ENCODE measurements at places on chromosomes 3 and 15.

- no peak for DNase-seq
Measured at GRCh38 chr3:60952055-60952454, 299.2 kb downstream of the FHIT start.

- DNase-seq, result no peak
Measured at GRCh38 chr3:138407236-138407907, 27.0 kb upstream of the ESYT3 start.

DNA sequence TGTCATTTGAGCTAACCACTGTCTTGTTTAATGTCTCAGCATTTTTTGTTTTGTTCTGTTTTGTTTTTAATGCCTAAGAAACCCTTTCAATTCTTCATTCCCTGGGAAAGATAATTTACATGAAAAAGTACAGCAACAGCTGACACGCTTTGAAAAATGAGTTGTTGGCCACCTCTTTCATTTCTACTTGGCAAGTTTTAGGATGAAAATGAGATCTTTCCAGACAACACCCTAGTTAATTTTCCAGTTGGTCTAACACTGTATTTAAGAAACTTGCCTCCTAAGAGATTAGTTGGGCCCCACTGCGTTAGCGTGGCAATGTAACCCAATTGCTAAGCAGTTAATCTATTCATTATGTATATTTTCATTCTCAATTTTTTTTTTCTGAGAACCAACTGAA, 194.0 kb upstream of the LRRN1 start:
- DNase-seq, result no peak

DNA sequence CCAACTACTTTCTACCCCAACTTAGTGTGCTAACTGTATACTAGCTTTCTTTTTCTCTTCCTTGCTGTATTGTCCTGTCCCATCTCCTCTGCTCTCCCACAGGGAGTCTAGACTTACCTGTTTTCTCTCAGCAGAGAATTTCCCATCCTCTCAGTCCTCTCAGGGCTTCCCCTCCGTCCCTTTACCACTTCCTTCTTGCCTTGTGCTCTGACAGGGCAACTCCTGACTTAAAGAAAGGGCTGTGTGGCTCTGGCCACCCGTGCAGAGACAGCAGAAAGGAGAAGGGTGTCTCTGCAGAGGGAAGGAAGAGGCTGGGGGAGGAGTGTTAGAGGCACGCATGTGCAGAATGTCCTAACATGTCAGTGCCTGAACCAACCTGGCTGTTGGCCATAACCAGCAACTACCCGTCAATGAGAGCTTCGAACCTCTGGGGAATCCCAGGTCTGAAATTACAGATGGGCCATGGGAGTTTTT, at the start of gene GCSAM:
Gene GCSAM, minus strand, starts transcription at position 274 of the 474 bp plus-strand sequence. Its CDS starts 128 bp downstream, at position 146.
- DNase-seq, result no peak

DNA sequence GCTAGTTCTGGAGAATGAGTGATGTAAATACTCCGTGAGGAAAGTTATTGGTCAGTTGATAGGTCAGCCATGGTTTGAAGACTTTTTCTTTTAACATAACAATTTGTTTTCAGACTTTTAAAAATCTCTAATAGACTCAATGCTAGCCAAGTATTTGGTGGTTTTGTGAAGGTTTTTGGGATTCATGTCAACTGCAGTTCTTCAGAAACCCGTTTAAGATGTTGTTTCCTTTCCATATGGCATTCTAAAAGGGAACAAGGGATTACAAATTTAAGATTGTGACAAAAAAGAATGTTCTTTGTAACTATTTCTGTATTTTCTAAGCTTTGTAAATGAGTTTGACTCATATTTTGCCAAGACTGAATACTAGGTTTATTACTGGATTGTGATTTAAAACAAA, 281.7 kb upstream of the COL8A1 start:
- no peak for DNase-seq

DNA sequence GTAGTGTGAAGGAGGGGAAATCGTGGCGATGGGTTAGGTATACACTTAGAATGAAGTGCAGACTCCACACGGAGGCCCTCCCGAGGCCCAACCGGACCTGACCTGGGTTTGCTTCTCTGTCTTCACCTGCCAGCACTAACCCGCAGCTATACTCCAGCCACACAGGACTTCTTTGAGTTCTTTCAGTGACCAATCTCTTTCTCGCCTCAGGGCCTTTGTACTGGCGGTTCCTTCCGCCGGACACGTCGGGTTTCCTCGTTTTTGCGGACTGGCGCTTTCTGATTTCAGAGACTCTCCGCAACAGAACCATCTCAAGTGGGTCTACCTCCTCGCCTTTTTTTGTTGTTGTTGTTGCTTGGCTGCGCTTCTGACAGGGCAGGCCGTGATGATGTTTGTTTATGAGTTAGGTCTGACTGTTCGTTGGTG, at the start of gene NEIL1:
Gene NEIL1, plus strand, starts transcription at position 244 of the 426 bp plus-strand sequence. CDS start 1,867 bp downstream, outside the sequence.
- DNase-seq, result no peak

DNA sequence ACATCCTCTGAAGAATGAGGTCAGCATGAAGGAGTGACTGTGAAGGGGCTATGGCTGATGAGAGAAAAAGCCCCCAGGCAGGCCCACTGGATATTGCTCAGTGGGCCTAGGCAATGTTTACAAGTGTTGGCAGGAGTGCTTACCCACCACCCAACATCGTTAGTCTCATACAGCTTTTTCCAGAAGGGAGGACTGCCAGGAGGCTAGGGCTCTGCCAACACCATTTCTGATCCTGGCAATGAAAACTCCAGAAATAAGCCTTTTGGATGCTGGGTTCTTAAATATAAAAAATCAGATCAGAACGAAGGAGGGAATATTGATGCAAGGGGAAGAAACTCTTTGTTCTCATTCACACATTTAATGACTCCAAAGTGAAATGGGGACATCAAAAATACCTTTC, 189.1 kb downstream of the DCLK3 start:
- no peak for DNase-seq

GRCh38 chr15:52379395-52380106, 83.9 kb upstream of the MYO5C start:
- DNase-seq, result no peak

- DNase-seq, result no peak
Measured at GRCh38 chr3:132351222-132351806, 34.1 kb downstream of the ACP3 start.

Data from urothelium cell line (cell line).